Neural crest cell (in vitro differentiated cells): ENCODE measurements at places on chromosomes 5 and 9.

DNA sequence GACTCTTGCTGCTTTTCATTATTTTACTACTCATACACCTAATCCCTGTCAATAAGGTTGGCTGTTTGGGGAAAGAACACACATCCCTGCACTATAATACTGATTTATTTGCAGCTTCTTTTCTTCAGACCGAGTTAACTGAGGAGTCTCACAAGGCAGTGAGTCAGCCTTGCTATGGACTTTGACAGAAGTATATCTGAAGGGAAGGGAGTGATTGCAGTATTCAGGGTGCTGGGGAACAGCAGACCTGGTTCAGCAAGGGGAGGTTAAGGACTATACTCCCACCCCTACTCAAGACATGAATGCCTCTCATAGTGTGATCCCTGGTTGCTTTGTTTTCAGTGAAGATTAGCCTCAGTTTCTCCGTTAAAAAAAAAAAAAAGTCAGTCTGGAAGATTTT lies 99.8 kb downstream of the TLE4 start:
- DNase-seq = no peak

- no peak for DNase-seq
These were observed 34.0 kb downstream of the PTPN3 start for GRCh38 chr9:109463924-109464625.

DNA sequence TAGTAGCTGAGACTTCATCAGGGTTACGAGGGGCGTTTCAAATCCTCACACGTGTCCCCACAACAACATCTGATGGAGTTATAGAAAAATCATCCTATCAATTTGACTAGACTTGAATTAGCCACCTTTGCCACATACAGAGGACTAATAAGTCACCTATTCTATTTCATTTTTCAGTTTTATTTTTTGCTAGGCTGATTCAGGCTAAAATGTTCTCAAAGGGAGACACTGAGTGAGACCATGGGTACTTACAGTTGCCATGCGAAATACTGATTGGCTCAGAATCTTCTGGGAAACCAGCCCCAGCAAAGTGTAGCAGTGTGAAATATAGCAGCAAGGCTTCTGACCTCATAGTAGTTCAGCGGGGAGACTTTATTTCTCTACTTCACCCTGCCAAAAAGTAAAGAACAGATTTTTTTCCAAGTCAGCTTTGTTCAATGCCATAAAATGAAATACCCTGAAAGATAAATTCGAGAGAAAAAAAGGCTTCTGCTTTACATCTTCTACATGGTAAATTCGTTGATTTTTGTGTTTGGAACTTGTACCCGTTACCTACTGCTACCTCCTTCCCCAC lies 69.9 kb downstream of the SEMA6A start:
- DNase-seq = no peak

- DNase-seq = no peak
These were observed 213.6 kb downstream of the DAB2IP start for GRCh38 chr9:121865060-121865459.

- no peak for DNase-seq
These were observed 7.8 kb downstream of the IL6ST start for GRCh38 chr5:55986931-55987330.

DNA sequence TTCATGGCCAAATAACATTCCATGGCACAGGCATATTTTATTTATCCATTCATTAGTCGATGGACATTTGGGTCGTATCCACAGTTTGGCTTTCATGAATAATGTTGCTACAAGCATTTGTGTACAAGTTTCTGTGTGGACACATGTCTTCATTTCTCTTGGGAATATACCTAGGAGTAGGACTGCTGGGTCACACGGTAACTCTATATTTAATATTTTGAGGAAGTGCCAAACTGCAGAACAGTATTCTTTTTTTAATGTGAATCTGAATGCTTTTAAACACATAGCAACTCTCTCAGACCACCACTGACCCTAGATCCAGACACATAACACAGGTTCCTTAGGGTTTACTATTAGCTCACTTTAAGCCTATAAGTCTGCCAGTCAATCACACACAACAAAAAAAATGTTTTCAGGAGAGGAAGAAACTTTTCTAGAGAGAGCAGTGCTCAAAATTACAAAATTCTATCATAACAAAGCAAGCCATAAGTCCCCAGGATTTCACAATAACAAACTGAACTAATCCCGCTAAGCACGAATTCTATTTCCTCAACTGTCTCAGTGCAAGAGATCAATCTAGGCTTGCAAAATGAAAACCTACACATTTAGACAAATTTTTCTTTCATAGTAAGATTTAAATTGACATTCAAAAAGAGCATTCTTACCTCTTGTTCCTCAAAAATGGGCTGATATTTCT lies 41.8 kb upstream of the GABBR2 start:
- DNase-seq = no peak

DNA sequence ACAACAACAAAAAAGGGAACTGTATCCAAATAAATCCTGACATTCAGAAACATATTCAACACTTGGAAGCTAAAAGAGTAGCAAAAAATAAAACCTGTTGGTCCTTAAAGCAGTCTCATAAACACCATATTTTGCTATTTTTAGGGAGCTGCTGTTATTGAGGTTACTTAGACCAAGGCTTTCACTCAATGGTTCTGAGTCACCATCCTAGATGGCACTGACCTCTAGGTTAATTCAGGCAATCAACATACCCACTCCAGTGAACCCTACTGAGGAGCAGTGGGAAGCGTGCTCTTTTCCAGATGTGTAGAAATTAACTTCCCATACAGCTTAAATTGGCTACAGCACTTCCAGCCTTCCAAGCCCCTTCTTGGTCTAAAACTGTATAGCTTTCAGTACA lies 5.2 kb downstream of the GNAQ start:
- no peak for DNase-seq

DNA sequence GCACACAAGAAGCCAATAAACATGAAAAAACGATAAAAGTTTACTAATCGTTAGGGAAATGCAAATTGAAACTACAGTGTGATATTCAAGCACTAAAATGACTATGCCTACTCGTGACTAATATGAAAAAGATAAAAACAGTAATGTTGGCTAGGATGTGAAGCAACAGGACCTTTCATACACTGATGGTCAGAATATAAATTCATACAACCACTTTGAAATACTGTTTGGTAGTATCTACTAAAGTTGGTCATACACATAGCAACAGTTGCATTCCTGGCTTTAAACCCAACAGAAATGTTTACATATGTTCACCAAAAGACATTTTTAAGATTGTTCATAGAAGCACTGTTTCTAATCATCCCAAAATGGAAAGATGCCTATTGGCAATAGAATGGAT lies 24.3 kb downstream of the FBXO38 start:
- DNase-seq = no peak
